Kidney (tissue), 22 donors: ENCODE measurements at places on chromosomes 7 and 10. TPM values are rescaled to one million over a fixed set of nuclear protein-coding genes. Genes with fewer than 3 reads are reported as not detected.

- no peak overlapping the region for H3K27ac ChIP-seq
- H3K4me3 ChIP-seq = no peak overlapping the region
- H3K4me1 ChIP-seq = no peaks in the 10 kb centered on the region
Measured at GRCh38 chr10:61931620-61932332, 30.3 kb downstream of the ARID5B start.

RARRES2 gene
- 104 TPM for total RNA-seq

DNA sequence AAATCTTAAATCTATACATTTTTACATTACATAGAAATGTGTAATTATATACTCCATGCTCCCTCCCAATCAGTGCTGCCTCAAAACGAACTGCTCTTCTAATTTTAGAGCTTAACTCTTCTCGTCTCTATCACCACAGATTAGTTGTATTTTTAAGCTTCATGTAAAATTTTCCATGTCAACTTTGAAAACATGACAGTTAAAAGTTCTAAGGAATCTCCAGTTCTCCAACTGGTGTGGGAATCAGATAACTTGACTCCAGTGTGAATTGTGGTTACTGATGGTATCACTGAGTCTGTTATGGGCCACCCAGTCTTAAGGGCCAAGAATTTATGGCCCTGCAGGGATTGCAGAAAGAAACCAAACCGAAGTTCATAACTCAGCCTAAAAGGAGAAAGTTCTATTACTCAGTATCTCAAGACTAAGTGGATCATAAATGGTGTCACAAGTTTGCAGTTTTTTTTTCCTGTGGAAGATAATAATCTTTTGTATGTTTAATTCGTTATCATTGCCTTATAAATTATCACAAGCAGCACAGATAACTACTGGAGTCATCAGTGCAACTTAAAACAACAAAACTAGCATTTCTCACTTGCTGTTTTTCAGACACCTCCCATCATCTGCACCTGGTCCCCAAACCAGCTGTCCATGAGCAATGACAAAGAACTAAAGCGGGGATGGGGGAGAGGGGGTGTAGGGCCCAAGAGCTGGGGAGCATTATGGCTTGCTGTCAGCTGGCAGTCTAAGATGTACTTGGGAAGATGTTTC lies 31.5 kb upstream of the KMT2E start:
- H3K27ac ChIP-seq = peak overlapping the region; percentile 99
- no peaks in the 10 kb centered on the region for H3K36me3 ChIP-seq
- DNase-seq = no peak
- peaks cover 17% of the 10 kb centered on the region for H3K4me1 ChIP-seq
- H3K4me3 ChIP-seq = peak overlapping the region; percentile 66
- no peaks in the 10 kb centered on the region for H3K27me3 ChIP-seq

GRCh38 chr7:17325364-17325763 lies 26.9 kb downstream of the AHR start:
- H3K27me3 ChIP-seq = no peaks in the 10 kb centered on the region
- peaks cover 5% of the 10 kb centered on the region for H3K36me3 ChIP-seq
- H3K4me3 ChIP-seq = no peak overlapping the region
- H3K4me1 ChIP-seq = peaks cover 4% of the 10 kb centered on the region

GRCh38 chr7:157418204-157419034 lies 81.6 kb downstream of the DNAJB6 start:
- H3K27me3 ChIP-seq = no peaks in the 10 kb centered on the region
- no peak for DNase-seq
- H3K4me1 ChIP-seq = no peaks in the 10 kb centered on the region
- peaks cover 7% of the 10 kb centered on the region for H3K36me3 ChIP-seq

GRCh38 chr7:137975221-137975620 lies 26.7 kb downstream of the CREB3L2 start:
- no peak overlapping the region for H3K4me3 ChIP-seq
- no peak overlapping the region for H3K27ac ChIP-seq
- peaks cover 6% of the 10 kb centered on the region for H3K4me1 ChIP-seq
- no peaks in the 10 kb centered on the region for H3K36me3 ChIP-seq
- DNase-seq = no peak

GRCh38 chr7:150567169-150567568 lies at the start of gene GIMAP4:
Gene GIMAP4, plus strand, starts transcription at chr7:150567390. Its CDS starts 2,512 bp downstream, at chr7:150569902.
- no peaks in the 10 kb centered on the region for H3K27me3 ChIP-seq
- H3K4me1 ChIP-seq = no peaks in the 10 kb centered on the region
- DNase-seq = no peak
- H3K27ac ChIP-seq = peak within 1 kb of the TSS; percentile 74

INHBA gene
- 5.9 TPM for total RNA-seq

- H3K36me3 ChIP-seq = no peaks in the 10 kb centered on the region
- H3K4me3 ChIP-seq = no peak overlapping the region
- no peaks in the 10 kb centered on the region for H3K27me3 ChIP-seq
- no peak overlapping the region for H3K27ac ChIP-seq
- no peaks in the 10 kb centered on the region for H3K4me1 ChIP-seq
Measured at GRCh38 chr7:116393654-116394053, 105.9 kb upstream of the CAV2 start.

- peak overlapping the region; percentile 36 for H3K27ac ChIP-seq
- H3K36me3 ChIP-seq = no peaks in the 10 kb centered on the region
Measured at GRCh38 chr10:63115732-63116383, 17.3 kb upstream of the NRBF2 start.

DNA sequence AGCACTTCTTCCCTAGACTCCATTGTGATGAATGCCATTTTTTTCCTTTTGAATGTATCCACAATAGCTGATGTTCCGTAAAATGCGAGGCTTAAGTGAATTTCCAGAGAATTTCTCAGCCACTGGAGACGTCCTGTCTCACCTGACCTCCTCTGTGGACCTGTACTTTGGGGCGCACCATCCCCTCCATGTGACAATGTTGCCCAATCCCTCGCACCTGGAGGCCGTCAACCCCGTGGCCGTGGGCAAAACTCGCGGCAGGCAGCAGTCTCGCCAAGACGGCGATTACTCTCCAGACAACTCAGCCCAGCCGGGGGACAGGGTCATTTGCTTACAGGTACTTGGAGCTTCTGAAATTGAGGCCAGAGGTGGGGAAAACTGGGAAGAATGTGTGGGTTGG lies 20.2 kb downstream of the DHTKD1 start:
- no peak overlapping the region for H3K4me3 ChIP-seq
- no peaks in the 10 kb centered on the region for H3K27me3 ChIP-seq
- H3K27ac ChIP-seq = no peak overlapping the region
- no peaks in the 10 kb centered on the region for H3K4me1 ChIP-seq
